ENCODE measurements at places on chromosomes 2 and 18.

GRCh38 chr2:158826965-158827364 lies 31.8 kb downstream of the DAPL1 start:
- DNase-seq = no peak

DNA sequence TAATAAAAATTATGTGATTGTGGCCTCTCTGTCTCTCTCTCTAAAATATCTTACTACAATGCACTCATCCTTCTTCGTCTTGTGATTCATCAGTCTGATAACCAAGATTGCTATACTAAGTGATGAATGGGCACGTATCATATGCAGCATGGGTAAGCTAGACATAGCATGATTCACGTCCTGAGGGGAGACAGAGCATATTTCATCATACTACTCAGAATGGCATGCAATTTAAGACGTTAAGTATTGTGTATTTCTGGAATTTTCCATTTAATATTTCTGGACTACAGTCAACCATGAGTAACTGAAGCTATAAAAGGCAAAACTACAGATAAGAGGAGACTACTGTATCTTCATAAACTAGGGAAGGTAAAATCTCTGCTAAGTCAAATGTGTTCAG lies 97.0 kb upstream of the CD226 start:
- DNase-seq = no peak

- DNase-seq = no peak
Measured at GRCh38 chr2:84713441-84713840, 167.4 kb downstream of the TRABD2A start.

DNA sequence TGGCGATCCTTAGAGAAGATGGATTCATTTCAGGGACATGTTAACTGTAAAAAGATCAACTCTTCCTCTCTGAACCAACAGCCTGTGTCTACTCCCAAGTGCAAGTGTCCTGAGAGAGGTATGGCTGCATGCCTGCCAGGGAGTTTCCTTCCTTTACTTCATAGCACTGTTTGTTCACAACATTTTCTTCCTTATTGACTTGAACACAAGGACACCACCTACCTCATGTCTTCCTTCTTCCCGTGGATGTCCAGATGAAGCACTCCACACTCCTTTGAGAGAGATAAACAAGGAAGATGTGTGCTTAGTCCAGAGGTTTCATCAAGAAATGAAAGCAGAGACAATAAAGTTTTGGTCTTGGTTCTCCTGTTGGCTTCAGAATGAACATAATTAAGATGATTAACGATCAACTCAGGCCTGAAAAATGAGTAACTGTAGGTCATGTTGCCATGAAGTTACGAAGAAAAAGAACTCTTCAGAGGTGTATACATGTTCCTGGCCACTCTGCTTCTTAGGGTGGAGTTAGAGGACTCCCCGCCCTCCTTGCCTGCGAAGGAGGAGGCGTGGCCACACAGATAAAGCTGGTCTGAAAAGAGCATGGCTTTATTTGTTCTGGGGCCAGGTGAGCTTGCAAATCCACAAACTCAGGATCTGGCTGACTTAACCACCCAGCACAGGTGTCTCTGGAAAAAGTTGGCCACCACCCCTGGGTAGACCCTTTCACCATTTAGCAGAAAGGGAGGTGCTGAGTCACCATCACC lies 155.0 kb upstream of the KCTD1 start:
- DNase-seq = no peak

- DNase-seq = no peak
Measured at GRCh38 chr18:63588909-63589308, 1.8 kb downstream of the SERPINB13 start.

GRCh38 chr2:151906633-151906998 lies 78.4 kb upstream of the ARL5A start:
- no peak for DNase-seq

GRCh38 chr18:48974304-48975119 lies 23.7 kb upstream of the SMAD7 start:
- no peak for DNase-seq

DNA sequence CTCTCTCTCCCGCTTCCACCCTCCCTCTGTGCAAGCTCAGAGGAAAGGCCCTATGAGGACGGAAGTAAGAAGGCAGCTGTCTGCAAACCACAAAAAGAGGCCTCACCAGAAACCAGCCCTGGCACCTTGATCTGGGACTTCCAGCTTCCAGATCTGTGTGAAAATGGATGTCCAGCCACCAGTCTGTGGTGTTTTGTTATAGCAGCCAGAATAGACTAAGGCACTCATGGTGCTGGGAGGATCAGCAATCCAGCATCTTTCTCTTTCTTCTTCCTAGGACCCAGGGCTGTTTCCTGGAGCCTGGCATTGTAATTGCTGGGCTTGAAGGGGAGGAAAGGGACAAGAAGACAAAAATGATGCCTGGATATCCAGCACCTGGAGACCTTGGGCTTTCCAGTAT lies 122.5 kb downstream of the SOCS6 start:
- DNase-seq = no peak

GRCh38 chr18:74248595-74248994 lies 43.2 kb downstream of the CYB5A start:
- DNase-seq = no peak

- DNase-seq = no peak
Measured at GRCh38 chr2:96400049-96401000, 64.8 kb downstream of the NCAPH start.

GRCh38 chr2:56749152-56749752 lies 565.5 kb downstream of the CCDC85A start:
- no peak for DNase-seq

DNA sequence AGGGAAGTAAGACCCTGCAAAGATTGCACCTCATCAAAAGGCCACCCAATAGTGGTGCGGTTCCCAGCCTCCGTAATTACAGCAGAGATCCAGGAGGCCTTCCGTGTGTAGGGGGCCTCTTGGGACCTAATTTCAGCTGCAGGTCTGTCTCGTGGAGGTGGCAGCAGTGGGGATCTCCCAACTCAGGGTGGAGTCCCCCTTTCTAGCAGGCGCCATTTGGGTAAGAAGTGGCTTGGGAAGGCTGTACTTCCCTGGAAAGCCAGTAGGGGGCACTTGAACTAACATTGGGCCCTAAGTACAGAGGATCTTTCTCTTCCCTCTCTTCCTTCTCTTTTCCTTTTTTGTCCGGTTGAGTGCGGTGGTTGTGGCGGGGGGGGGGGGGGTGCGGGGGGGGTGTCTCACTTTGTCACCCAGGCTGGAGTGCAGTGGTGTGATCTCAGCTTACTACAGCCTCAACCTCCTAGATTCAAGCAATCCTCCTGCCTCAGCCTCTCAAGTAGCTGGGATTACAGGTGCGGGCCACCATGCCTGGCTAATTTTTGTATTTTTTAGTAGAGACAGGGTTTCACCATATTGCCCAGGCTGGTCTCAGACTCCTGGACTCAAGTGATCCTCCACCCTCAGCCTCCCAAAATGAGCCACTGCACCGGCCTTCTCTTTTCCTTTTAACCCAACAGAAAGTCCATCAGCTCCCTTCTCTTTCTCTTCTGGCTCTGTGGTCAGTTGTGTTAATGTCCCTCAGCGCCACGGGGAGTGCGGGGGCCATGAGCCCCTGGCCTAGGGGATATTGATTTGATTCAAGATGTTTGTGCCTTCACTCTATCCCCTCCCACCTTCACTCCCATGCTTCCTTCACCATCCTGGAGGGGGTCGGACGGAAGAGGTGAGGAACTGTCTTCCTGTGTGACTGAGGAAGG lies 32.0 kb downstream of the CENPO start:
- peak; percentile 41 for DNase-seq

- DNase-seq = no peak
Measured at GRCh38 chr2:193963472-193964119, 1693.4 kb upstream of the SLC39A10 start.
